ENCODE measurements at places on chromosomes 11 and 22.

- no peak for DNase-seq
Measured at GRCh38 chr11:116972691-116973090, 125.5 kb downstream of the SIK3 start.

DNA sequence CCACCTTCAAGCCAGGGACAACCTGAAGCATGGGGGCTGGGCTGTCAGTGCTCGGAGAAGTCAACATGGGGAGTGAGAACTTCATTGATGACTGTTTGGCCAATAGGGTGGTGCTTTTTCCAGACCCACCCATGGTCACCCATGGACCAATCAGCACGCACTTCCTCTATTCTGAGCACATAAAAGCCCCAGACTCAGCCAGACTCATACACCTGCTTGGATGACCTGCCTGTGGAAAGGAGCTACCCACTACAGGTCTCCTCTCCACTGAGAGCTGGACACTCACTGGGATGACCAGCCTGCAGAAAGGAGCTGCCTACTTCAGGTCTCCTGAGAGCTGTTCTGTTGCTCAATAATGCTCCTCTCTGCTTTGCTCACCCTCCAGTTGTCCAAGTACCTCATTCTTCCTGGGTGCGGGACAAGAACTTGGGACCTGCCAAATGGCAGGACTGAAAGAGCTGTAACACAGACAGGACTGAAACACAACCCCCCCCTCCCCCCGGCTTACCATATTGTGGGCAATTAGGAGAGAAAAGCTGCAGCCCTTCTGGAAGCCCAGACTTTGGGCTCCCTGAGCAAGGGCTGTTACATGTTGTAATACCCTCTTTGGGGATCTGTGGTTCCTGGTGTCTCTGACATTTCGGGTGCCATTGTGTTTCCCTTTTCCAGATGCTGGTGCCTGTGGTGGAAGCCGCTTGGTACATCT lies 44.4 kb upstream of the WNT11 start:
- DNase-seq, result no peak

DNA sequence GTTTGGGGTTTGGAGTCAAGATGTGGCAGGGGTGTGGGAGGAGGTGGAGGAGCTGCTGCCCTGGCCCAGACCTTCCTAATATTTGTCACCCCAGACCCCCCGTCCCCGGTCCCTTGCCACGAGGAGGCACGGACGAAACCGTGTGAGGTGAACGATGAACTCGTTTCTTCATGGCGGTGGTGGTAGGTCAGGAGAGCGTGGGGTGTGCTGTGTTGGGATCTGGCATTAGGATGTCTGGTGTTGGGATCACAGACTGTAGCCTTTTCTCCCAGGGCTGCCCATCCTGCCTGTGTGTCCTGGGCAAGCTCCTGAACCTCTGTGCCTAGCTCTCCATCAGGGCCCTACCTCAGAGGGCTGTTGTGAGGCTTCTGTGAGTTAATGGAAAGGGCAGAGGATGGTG lies 8.4 kb downstream of the MAPK8IP2 start:
- no peak for DNase-seq

DNA sequence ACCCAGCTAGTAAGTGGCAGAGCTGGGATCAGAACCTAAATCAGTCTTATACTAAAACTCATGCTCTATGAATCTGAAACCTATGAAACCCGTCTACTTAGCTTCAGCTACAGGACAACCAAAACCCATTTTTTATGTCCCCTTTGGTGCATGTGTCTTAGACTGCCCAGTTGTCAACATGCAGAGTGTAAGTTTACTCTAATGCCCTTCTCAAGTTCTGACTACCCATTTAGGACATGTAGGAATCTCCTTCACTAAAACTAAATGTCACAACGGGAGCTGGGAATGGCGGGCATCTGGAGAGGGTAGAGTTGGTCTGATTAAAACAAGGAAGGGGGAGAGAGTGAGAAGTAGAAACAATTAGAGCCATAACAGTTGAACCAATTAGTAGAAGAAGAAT lies 167.9 kb upstream of the UBASH3B start:
- DNase-seq, result no peak

DNA sequence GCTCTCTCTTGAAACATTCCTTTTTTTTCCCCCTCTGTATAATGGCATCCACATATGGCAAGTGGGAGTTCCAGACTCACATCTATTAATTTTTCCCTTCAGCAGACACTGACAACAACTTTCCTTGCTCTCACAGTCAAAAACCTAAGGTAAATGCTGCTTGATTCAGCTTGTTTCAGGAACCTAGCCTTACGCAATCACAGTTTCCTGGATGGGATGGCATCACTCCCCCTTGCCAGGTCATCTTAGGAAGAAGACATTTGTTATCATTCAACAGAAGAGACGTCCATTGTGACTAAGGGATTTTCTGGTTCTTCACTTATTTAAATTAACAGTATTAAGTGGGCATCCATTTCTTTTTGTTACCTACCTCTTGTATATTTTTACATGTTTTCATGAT lies 112.0 kb upstream of the PDGFD start:
- DNase-seq, result peak; percentile 37

DNA sequence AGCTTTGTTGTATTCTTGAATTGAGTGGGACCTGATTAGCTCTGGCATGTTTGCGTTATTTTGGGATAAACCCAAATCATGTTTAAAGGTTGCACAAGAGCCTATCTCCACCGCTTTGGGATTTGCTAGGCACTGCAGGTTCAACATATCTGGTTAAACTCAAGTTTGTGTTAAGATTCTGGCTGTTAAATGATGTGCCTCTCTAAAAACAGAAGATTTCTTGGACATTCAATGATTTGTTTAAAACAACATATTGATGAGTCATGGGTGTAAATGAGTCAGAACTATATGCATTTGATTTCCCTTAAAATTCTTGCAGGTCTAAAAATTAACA lies 67.4 kb downstream of the AMOTL1 start:
- DNase-seq, result no peak

DNA sequence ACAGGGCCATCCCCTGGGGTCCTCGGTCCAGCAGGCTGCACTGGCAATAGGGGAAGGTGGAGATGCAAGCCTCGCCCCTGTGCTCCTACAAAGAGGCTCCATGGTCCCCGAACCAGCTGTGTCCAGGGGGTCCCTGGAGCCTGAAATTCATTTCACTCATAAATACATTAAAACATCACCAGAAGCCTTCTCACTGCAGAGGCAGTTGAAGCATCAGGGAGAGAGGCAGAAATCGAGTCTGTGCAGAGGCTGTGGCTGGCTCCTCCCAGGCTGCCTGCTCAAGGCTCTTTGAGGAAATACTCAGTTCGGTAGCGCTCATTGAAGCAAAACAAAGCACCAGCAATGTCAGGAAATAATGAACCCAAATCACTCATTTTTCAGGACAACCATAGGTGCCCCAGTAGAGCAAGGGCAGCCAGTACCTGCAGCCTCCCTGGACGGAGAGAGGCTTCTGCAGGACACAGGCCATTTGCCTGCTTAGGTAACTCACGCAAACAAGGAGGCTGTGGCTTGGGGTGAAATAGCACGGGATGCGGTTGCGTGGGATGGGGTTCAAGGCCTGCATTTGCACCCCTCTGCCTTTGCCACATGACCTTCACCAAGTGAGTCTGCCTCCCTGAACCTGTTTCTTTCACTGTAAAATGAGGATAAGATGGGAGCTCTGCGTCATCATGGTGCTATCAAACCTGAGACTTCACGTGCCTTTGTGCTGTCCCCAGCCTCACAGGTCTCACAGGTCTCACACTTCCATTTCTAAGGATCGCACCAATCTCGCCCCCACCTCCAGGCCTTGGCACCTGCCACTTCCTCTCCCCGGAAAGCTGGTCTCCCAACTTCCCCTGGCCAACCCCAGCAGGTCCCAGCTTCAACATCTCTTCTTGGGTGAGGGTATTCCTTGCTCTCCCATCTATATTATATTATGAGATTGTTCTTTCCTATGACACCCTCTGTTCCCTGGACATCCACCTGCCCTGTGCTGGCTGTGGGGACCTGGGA lies 84.3 kb upstream of the SHISAL1 start:
- peak; percentile 17 for DNase-seq

GRCh38 chr11:130023204-130023603 lies 20.6 kb upstream of the PRDM10 start:
- peak; percentile 92 for DNase-seq

GRCh38 chr11:16096336-16096735 lies 260.0 kb downstream of the SOX6 start:
- DNase-seq, result peak; percentile 7

GRCh38 chr11:11167806-11168205 lies 185.2 kb downstream of the CSNK2A3 start:
- DNase-seq, result no peak

GRCh38 chr22:27045103-27045947 lies 387.9 kb downstream of the MIAT start:
- DNase-seq, result peak; percentile 80

GRCh38 chr11:2932850-2933251 lies 3.6 kb upstream of the PHLDA2 start:
- DNase-seq, result peak; percentile 74
